ENCODE measurements at places on chromosomes 5 and 9.
A peak's percentile ranks its signal among the peaks of the same experiment; 100 is the strongest.

- DNase-seq: no peak
Observed at GRCh38 chr9:69885931-69886330, 65.3 kb downstream of the CFAP95 start.

- no peak for DNase-seq
Observed at GRCh38 chr5:4553130-4553529, 587.0 kb upstream of the ADAMTS16 start.

DNA sequence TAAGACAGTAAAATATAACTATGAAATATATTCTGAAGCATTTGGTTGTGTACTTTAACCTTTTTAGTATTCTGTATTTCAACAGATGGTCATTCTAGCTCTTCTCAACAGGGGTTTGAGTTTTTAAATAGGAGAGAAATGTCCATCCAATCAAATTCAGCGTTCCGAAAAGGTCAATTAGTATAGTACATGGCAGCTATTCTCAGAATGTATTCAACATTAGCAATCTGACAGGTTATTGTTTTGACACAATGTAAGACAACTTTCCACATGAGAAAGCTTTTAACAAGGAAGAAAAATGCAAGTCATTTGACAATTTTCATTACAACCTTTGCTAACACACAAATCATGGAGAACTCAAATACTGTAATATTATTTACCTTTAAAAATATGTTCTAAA lies 996.3 kb upstream of the CDH10 start:
- no peak for DNase-seq

GRCh38 chr5:146877783-146878475 lies 628 bp downstream of the PPP2R2B start:
- peak; percentile 4 for DNase-seq

DNA sequence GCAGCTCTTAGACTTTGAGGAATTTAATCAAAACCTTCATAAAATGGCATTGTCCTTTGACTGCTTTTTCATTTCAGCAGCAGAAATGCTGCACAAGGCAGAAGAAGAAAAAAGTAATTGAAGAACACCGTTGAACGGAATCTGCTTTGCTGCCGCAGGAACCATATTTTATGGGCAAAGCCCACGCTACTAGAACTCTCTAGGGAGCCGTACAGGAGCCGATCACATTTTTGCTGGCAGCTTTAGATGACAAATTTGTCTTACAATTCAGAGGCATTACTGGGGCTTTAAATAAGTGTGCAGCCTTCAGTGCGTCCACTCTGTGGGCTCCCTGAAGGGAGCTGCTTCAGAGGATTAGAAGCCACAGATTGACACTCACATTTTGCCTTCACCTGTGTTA lies 5.4 kb downstream of the CFAP90 start:
- no peak for DNase-seq

- no peak for DNase-seq
Observed at GRCh38 chr5:72363166-72363802, 43.1 kb downstream of the PTCD2 start.

- no peak for DNase-seq
Observed at GRCh38 chr9:121473229-121473628, 26.4 kb downstream of the GGTA1 start.

DNA sequence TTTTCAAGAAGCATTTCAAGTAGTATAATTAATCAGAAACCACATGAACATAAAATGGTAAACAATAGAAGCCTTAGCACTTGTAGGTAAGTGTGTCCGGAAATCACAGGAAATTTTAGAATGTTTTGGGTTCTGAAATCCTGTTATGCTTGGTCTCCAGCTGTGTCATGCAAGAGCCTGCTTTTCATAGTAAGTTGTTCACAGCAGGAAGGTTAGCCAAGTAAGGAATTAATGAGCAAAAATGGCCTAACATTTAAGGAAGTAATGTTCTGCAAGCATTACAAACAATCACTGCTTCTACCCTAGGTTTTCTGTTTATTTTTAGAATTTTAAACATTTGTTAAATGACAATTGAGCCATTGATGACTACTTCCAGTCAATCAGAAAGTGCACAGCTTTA lies 669.5 kb downstream of the SLCO4C1 start:
- no peak for DNase-seq

GRCh38 chr9:127155314-127155960 lies 33.0 kb upstream of the ANGPTL2 start:
- no peak for DNase-seq

DNA sequence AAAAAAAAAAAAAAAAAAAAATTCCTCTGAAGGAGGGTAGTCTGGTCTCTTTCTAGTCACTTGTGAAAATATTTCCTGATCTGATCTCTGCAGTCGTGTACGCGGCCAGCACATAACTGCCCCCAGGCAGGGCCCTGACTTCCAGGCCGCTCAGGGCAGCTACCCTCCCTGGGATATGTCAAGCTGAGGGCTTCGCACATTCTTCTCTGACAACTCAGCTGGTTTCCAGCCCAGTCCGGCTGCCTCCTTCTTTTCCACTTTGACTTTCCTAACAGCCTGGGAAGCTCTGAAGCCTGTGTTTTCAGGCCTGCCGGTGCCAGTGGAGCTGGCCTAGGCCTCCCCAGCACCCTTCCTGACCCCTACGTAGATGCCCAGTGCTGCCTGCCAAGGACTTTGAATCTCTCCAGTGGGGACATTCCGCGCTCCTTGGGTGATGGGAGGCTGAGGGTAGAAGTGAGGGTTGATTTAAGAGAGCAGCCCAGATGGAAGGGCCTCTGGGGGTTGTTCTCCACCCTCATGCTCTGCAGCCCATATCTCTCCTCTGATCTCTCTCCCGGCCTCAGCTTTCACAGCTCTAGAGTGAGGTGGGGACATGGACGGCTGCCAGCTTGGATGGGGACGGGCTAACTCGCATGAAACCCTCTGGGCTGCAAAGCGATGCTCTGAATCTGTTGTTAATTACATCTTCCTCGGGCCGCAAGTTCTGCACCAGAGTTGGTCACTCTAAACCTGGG lies 20.7 kb downstream of the COL5A1 start:
- DNase-seq: no peak

- no peak for DNase-seq
Observed at GRCh38 chr5:127351418-127351817, 60.8 kb downstream of the MEGF10 start.

- no peak for DNase-seq
Observed at GRCh38 chr5:151221574-151221973, 2.3 kb downstream of the CCDC69 start.

DNA sequence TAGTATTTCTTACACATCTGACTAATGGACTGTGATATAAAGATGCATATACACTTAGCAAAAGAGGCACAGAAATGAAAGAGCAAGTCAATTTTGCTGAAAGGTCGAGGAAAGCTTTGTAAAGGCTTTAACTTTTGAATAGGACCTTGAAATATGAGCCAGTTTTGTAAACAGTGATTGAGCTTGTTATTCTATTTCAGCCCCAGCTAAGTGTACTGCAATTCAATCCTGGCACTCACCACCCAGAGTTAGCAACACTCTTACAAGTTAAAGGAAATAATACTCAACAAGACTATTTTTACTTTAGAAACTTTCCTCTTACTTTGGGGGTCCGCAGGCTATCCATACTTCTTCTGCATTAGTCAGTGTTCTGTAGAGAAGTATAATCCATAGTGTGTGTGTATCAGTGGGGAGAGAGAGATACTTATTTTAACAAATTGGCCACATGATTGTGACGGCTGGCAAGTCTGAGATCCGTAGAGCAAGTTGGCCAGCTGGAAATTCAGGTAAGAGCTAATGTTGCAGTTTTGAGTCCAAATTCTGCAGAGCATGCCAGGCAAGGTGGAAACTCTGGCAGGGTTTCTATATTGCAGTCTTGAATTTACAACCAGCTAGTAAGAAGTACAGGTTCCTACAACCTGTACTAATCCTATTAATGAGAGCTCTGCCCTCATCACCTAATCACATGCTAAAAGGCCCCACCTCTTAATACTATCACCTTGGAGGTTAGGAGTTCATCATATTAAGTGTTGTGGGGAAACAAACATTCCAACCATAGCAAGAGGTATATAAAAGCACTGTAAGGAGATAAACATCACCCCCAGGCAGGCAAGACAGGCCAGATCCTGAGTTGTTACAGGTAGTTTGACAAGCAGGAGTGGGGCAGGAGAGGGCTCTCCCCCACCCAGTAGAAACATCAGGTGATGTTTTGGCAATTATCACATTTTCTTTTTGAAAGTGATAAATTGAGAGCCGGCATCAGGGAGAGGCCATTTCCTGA lies 33.6 kb downstream of the IL7R start:
- DNase-seq: no peak

GRCh38 chr5:136332223-136333015 lies 32.9 kb downstream of the TRPC7 start:
- DNase-seq: no peak

- no peak for DNase-seq
Observed at GRCh38 chr5:119582987-119583386, 46.4 kb upstream of the FAM170A start.

- no peak for DNase-seq
Observed at GRCh38 chr5:18216016-18216415, 581.8 kb downstream of the TAF11L14 start.

DNA sequence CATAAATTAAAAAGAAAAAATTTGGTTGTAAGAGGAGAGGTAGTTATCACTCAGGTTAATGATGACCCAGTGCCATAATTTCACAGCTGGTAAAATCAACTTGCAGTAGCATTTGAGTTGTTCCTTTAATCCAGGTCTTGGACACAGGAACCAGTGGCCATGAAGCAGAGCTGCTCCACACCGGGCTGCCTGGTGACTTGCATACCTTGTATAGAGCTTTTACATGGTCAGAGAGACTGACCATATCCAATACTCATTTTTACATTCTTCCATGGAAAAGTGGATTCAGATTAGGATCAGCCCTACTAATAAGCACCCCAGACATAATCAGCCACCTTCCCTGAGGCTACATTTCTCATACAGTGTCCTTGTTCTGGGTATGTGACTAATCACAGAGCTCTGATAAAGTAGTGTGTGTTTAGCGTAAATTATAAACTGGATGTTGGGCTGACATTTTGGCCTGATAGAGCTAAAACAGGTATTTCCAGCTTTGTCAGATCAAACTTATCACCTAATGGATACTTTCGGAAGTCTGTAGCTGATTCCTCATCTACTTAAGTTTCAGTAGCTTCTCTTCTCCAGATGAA lies 77.0 kb upstream of the ZSWIM6 start:
- DNase-seq: no peak

DNA sequence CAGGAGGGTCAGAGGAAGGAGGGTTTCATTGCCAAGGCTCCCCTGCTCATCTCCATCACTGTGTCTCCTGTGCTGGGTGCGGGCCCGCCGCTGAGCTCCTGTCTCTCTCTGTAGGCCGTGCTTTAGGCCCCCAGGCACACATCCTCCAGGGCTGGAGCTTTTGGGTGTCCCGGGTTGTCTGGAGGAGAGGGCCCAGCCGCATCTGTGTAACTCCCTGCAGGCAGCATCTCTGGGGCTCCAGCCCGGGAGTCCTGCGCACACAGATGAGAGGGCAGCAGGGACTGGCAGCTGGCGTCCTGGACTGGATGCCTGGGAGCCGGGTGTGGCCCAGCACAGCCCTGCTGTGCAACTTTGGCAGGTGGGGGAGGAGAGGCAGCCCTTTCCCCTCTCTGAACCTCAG lies 40.2 kb downstream of the LRSAM1 start:
- no peak for DNase-seq

- DNase-seq: no peak
Observed at GRCh38 chr9:35856882-35857281, 13.3 kb downstream of the OR13J1 start.

DNA sequence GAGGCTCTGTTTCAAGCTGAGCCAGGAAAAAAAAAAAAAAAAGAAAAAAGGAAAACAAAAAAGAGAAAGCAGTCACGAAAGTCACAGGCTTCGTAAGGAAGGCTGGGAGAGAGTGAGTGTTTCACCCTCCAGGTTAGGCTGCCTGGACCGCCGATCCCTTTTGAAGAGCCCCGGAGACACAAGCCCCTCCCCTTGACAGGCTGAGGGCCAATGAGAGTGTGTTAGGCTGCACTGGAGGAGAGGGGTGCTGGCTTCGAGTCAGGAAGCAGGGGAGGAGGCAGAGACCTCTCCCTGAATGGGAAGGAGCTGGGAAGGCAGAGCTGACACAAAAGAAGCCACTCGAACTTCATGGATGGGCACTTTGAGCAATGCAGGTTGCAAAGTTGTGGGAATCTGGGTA lies at the start of gene NMUR2:
Gene NMUR2, minus strand, starts transcription at position 135 of the 400 bp plus-strand sequence. CDS start 166 bp downstream, outside the sequence.
- DNase-seq: no peak

- no peak for DNase-seq
Observed at GRCh38 chr9:32431940-32432555, 47.6 kb downstream of the ACO1 start.

- no peak for DNase-seq
Observed at GRCh38 chr9:70603020-70603411, 188.6 kb upstream of the KLF9 start.

GRCh38 chr5:112914584-112914983 lies 7.4 kb downstream of the REEP5 start:
- DNase-seq: no peak

GRCh38 chr5:39760385-39761198 lies 335.8 kb upstream of the DAB2 start:
- DNase-seq: no peak

- DNase-seq: no peak
Observed at GRCh38 chr9:10251490-10251889, 361.3 kb downstream of the PTPRD start.

- no peak for DNase-seq
Observed at GRCh38 chr9:14937216-14937615, 27.0 kb upstream of the FREM1 start.

DNA sequence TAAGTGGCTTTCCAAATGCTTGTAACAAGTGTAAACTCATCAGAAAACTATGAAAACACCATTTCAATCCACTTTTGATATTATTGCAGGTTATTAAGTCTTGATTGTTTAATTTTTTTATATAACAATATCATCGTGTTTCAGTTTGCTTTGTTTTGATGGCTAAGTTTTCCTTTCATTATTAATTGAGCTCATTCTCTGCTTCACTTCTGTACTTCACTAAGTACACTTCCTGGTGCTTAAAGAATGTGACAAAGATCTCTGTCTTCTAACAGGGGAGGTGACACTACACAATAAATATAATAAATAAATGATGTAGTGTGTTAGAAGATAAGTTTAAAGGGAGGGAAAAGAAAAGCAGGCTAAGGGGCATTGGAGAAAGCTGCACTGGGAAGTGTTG lies 13.0 kb upstream of the RAD23B start:
- no peak for DNase-seq

DNA sequence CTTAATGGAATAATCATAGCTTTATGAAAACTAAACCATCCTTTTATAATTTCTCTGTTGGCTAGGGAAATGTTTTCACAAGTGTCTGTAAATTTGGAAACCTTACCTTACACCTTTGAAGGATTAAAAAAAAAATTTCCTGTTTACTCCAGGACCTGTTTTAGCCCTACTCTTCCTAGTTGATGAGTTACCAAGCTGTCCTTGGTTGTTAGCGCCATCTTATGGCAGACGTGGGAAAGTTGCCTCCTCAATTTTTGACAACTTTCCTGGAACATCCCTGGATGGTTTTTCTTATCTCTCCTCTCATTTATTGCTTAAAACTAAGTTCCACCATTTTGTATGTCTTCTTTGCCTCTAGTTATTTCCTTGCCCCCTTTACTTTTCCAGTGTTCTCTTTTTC lies 25.7 kb downstream of the ZSWIM6 start:
- no peak for DNase-seq

DNA sequence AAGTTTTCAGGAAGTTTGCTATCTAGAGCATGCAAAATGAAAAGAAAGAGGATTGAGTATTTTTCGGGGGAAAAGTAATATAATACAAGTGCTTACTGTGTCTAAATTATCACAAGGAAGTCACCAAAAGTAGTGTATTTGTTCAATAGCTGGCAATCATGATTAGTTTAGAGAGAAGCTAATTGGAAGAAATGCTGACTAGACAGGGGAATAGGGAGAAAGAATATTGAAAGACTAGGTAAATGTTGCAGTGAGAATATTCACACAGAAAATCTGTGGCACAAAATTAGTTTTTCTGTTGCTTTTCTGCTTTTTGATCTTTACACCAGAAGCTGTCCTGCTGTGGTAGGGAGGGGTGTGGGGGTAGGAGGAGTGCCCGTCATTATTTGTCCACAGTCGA lies 238.7 kb downstream of the MARCHF11 start:
- DNase-seq: no peak

All from stimulated activated CD8-positive, alpha-beta memory T cell treated with anti-CD3 and anti-CD28 coated beads, Interleukin-7, amount 100 ng/mL, for 1 hour (primary cell).